ENCODE measurements at places on chromosomes 12 and 14.

DNA sequence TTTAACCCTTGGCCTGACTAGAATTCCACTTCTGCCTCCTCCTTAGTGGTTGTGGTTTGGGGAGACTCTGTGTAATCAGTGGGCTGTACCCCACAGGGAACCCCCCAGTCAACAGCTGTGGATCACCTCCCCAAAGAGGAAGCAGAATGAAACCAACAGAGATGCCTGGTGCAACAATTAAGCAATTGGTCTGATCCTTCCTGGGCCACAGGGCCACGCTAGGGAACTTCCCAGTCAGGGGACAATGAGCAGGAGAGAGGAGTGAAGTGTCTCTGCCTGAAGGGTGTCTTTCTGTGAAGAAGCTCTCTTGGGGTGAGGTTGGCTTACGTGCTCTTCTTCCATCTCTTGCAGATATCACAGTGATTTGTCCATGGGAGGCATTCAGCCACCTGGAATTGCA is 8.2 kb downstream of the PDE6H start:
- DNase-seq = no peak

GRCh38 chr12:68495336-68496070 is 115.2 kb upstream of the RAP1B start:
- DNase-seq = no peak

DNA sequence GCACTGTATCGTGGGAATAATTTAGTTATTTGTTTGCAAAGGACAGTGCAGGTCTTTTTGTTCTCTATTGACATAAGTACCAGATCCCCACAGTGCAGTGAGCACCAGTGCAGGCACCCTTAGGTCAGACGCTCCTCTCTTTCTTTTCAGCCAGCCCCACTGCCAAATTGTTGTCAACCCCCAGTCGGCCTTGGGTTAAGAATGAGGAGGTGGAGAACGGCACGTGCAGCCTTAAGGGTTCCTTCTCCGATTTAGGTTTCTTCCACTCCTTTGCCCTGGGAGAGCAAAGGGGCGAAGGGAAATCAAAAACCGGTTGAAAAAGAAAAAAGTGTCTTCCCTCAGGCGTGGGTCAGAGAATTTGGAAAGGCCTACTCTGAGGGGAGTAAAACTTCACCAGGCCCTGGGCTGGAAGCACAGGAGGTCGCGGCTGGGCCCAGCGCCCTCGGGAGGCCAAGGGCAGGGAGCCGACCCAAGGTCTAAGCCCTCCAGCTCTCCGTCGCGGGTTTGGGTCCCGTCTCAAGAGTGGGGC is 4.3 kb downstream of the PAX9 start:
- DNase-seq = no peak

DNA sequence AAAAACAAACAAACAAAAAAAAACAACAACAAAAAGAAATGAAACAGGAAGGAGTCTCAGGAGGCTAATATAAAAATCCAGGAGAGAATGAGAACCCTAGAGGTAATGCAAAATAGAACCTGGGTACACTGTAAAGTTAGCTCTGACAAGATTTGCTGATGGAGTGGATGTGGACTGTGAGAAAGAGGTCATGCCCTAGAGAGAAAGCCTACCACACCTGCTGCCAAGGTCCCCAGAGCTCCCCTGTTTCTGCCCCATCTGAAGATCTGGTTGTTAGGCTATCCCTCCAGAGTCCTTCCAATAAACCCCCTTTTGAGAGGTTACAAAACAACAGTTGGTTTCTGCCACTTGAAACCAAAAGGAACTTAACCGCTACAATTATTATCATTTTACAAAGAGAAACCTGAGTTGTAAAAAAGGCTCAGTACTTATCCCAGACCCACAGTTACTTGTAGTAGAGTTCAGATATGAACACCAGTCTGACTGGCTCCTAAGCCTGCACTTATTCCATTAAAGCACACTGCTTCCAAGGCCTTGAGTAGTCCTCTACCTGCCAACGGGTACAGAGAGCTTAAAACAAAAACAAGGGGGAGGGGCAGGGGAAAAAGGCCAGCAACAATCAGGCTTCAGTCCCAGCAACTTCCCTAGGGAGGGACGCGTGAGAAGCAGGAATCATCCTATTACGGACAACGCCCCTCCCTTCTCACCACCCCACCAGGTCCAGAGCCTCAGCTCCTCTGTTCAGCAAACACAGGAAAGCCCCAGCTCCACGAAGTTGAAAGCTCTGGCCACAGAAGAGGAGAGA is 27.7 kb downstream of the PPP1R13B start:
- DNase-seq = peak; percentile 83

DNA sequence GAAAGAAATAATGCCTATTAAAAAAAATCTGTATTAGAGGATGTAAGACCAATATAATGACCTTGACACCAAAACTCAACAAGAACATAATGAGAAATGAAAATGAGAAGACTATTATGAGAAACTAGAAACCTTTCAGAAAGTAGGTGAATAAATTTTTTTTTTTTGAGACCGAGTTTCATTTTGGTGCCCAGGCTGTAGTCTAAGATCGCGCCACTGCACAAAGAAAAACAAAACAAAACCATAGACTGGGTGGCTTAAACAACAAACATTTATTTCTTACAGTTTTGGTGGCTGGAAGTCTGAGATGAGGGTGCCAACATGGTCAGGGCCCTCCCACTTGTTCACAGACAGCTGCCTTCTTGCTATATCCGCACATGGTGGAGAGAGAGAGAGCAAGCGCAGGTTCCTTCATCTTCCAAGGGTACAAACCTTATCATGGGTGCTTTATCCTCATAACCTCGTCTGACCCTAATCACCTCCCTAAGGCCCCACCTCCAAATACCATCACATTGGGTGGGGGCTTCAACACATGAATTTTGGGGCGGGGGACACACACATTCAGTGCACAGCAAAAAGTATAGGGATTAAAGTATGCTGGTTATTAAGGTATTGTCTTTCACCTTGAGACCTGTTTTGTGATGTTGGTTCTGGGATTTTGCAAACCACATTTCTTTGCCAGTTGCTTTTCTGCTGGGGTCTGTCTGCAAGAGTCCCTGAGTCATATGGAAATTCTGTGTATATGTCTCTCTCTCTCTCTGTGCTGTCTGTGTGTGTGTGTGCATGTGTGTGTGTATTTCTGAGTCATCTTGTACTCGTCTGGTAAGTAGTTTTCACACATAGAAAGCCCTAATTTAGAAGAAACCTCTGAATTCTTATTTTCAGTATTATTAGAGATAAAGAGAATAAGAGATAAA is 26.2 kb downstream of the ZCRB1 start:
- no peak for DNase-seq

GRCh38 chr12:44296624-44297197 is 460.8 kb downstream of the TMEM117 start:
- DNase-seq = no peak

- DNase-seq = no peak
These were observed 82.8 kb downstream of the BORCS5 start for GRCh38 chr12:12439636-12440035.

GRCh38 chr12:32196250-32197198 is 89.9 kb downstream of the BICD1 start:
- no peak for DNase-seq

DNA sequence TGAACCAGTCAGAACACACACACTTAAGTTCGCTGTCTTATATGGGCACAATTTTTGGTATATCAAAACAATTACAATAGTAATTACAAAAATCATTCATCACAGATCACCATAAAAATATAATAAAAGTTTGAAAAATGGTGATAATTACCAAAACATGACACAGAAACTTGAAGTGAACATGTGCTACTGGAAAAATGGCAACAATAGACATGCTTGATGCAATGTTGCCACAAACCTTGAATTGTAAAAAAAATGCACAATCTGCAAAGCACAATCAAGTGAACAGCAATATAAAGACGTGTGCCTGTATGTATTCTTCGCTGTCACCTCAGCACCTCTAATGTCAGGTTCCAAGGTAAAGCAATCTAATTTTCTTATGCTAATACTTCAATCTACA is 117.6 kb downstream of the PRKD1 start:
- DNase-seq = no peak

DNA sequence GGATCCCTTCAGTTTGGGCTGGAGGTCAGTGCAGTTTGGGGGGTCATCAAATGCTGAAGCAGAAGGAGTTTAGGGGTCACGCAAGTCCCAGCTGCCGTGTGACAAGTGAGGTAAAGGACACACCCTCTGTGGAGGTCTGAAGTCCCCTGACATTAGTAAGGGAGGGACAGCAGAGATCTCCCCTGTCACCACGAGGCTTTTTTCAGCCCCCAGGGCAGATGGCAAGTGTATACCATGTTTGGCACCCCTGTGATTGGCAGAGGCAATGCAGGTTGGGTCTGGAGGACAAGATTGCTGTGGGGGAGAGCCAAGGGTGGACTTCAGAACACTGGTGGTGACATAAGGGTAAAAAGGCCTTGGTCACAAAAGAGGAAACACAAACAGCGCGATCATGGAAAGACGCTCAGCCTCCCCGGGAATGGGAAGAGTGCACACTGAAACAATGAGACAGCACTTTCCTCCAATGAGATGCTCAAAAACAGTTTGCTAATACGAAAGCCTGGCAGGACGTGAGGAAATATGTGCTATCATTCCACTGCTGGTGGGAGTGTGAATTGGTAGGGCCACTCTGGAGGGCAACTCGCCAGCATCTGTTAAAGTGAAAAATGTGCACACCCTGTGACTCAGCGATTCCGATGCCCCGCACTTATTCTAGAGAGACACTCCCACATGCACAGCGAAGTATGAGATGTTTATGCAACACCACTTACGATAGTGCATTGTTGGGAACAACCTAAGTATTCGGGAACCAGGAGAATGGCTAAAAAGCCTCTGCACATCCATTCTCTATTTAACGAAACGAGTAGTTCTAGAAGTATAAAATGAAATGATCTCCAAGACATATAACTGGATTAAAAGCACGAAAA is 14.4 kb upstream of the CD27 start:
- no peak for DNase-seq

- DNase-seq = no peak
These were observed 174.3 kb upstream of the PWP1 start for GRCh38 chr12:107511292-107511691.

DNA sequence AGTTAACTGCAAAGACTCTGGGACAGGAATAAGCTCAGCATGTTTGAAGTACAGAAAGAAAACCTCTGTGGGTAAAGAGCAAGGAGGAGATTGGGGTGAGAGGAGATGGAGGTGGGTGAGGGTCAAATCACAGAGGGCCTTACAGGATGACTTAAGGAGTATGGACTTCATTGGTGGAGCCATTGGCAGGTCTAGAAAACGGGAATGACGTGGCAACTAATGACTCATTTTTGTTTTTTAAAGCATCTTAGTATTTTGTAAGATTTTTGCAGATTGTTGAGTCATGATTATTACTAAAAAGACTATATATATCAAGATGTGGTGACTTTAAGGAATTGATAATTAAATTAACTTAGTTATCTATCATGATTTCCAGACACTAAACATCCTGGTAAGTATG is 18.5 kb downstream of the UTP20 start:
- no peak for DNase-seq

GRCh38 chr14:71675126-71675899 is 256.9 kb upstream of the RGS6 start:
- peak; percentile 50 for DNase-seq

- DNase-seq = no peak
These were observed 63.2 kb downstream of the TESC start for GRCh38 chr12:117036046-117036445.

GRCh38 chr14:96824283-96824682 is 27.1 kb downstream of the VRK1 start:
- DNase-seq = no peak

- DNase-seq = no peak
These were observed 74.4 kb upstream of the COCH start for GRCh38 chr14:30799933-30800332.

- DNase-seq = no peak
These were observed 2.6 kb upstream of the PPP1R1A start for GRCh38 chr12:54590978-54591591.

DNA sequence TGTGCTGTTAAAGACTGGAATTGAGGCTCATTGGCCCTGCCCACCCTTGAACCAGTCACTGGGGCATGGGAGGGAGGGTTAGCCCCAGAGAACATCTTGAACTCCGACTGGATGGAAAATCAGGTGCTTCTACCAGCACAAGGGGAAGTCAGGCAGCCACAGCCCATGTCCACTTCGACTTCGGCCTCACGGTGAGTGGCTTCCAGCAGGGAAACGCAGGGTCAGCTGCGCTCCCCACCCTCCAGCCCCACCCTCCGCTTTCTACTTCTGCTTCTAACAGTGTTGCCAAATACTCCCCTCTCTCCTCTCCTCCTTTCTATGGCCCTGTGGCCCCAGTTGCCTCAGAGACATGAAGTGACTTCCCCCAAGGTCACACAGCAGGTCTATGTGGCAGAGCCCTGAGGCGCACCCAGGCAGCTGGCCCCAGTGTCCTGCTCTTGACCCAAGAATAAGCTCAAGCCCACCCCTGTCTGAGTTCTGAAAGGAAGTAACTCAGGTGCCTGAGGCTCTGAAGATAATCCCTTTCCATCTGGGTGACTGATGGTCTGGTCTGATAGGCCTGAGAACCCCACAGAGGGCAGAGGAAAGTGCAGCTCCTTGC is 11.9 kb upstream of the SH2B3 start:
- DNase-seq = no peak

DNA sequence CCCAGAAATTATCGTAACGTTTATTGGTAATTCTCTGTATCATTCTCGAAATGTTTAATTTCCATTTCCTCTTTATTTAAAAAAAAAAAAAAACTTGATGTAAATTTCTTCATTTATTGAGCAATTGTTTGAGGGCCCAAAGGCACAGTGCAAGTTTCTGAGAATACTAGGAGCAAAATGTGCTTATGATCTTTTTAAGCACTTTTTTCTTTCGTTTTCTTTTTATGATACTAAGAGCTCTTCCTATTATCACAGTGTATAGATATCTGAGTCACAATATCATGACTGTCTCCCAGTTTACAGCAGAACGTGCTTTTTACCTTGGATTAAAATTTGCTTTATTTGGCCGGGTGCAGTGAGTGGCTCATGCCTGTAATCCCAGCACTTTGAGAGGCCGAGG is 5.6 kb downstream of the ATP2A2 start:
- no peak for DNase-seq

- no peak for DNase-seq
These were observed 10.4 kb downstream of the TMEM229B start for GRCh38 chr14:67477926-67478799.

GRCh38 chr14:99915305-99916090 is 122.3 kb downstream of the EML1 start:
- no peak for DNase-seq

DNA sequence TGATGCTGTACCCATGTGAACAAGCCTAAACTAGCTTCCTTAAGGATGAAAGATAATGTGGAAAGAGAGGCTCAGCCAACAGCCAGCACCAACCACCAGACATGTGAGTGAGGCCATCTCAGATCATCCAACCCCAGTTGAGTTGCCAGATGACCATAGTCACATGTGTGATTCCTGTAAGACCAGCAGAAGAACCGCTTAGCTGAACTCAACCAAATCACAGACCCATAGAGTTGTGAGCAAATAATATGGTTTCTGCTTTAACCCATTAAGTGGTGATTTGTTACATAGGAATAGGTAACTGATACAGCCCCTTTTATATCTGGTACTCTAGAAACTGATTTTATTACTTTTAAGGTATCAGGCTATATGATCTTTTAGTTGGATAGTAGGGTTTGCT is 17.6 kb upstream of the ELK3 start:
- DNase-seq = no peak
